ENCODE measurements at places on chromosomes 3 and 15.

GRCh38 chr15:95664450-95664849 is 666.0 kb upstream of the NR2F2 start:
- H3K27ac ChIP-seq, result no peak overlapping the region
- no peaks in the 10 kb centered on the region for H3K36me3 ChIP-seq
- DNase-seq, result no peak
- peaks cover 2% of the 10 kb centered on the region for H3K4me1 ChIP-seq

GRCh38 chr3:161274691-161275298 is 53.7 kb downstream of the NMD3 start:
- no peaks in the 10 kb centered on the region for H3K4me1 ChIP-seq
- H3K27me3 ChIP-seq, result no peaks in the 10 kb centered on the region
- H3K4me3 ChIP-seq, result no peak overlapping the region
- peak; percentile 64 for DNase-seq

DNA sequence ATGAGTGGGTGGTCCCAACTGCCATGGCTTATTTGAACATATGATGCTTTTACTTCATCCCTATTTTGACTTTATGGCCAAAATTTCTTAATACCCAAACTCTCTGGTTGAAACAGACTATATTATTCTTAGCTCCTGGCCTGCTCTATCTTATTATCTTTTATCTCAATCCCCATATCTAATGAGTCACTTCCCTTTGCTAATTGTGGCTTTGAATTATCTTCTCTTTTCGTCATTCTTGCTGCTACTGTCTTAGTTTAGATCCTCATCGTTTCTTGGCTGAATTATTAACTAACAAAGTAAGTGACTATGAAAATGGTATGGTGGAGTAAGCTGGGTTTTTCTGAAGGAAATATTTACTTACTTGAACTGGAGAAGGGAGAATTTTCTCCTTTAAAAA is 28.2 kb upstream of the DNAJC19 start:
- no peaks in the 10 kb centered on the region for H3K4me1 ChIP-seq
- H3K27ac ChIP-seq, result no peak overlapping the region
- no peak for DNase-seq

GRCh38 chr15:31285772-31286261 is 40.8 kb upstream of the KLF13 start:
- no peaks in the 10 kb centered on the region for H3K4me1 ChIP-seq
- H3K27ac ChIP-seq, result no peak overlapping the region
- no peak overlapping the region for H3K4me3 ChIP-seq
- no peaks in the 10 kb centered on the region for H3K36me3 ChIP-seq

- H3K27ac ChIP-seq, result no peak overlapping the region
- peak; percentile 56 for DNase-seq
- H3K4me1 ChIP-seq, result peaks cover 4% of the 10 kb centered on the region
- no peak overlapping the region for H3K4me3 ChIP-seq
- H3K36me3 ChIP-seq, result no peaks in the 10 kb centered on the region
Measured at GRCh38 chr3:58683466-58683865, 16.9 kb upstream of the FAM3D start.

DNA sequence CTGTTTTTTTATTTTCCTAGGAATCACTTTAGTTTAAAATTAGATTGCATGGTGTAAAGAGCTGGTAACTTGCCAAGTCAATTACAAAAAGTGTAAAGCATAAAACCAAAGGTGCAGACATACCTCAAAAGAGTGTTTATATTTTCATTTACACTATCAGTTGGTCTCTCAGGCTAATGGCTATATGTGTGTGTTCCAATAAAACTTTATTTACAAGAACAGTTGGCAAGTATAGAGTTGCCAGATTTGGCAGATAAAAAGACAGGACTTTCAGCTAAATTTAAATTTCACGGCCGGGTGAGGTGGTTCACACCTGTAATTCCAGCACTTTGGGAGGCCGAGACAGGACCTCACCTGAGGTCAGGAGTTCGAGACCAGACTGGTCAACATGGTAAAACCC is 41.1 kb downstream of the HOMER2 start:
- H3K36me3 ChIP-seq, result no peaks in the 10 kb centered on the region
- H3K4me1 ChIP-seq, result no peaks in the 10 kb centered on the region
- no peak overlapping the region for H3K4me3 ChIP-seq
- H3K27me3 ChIP-seq, result no peaks in the 10 kb centered on the region

- no peak overlapping the region for H3K4me3 ChIP-seq
- peaks cover 31% of the 10 kb centered on the region for H3K4me1 ChIP-seq
- no peak overlapping the region for H3K27ac ChIP-seq
- no peak for DNase-seq
Measured at GRCh38 chr3:14206548-14207177, 28.0 kb downstream of the LSM3 start.

DNA sequence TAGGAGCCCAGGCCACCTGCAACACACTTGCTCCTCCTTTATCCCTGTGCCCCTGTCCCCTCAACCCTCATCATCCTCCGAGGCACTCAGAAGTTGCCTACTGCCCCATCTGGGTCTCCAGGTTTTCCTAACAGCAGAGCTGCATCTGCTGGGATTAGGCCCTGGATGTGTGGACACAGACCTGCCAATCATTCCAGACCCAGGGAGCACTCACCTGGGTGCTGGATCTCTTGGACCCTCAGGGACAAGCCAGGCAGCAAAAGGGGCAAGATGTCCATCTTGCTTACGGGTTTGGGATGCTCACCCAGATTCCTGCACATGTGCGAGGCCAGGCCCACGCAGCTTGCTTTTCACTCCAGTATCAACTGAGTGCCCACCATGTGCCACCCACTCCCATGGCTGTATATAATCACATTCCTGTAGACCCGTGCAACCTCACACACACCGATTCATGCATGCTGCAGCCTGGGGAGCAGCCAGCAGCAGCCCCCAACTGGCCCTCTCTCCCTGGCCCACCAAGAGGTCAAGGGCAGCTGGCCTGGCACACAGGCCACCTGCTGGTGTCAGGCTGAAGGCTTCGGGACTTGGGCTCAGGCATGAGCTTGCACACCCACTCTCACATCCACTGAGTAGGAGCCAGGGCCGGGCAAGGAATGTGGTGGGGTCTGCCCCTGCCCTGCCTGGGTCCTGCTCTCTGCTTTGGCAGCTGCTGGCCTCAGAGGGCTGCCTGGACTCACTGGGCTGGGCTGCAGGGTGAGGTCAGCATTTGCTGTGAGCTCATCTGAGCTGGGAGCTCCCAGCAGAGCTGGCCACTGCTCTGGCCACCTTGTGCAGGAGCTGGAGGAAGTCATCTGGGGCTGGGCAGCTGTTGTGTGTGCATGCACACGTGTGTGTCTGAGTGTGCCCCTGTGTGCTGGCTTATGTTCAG is 14.9 kb downstream of the PRKCD start:
- H3K27me3 ChIP-seq, result no peaks in the 10 kb centered on the region
- H3K4me3 ChIP-seq, result peak overlapping the region; percentile 14
- DNase-seq, result no peak
- peaks cover 36% of the 10 kb centered on the region for H3K4me1 ChIP-seq
- no peak overlapping the region for H3K27ac ChIP-seq

GRCh38 chr15:61943992-61944391 is 116.3 kb downstream of the VPS13C start:
- H3K4me1 ChIP-seq, result no peaks in the 10 kb centered on the region
- peaks cover 66% of the 10 kb centered on the region for H3K36me3 ChIP-seq
- H3K27me3 ChIP-seq, result no peaks in the 10 kb centered on the region

DNA sequence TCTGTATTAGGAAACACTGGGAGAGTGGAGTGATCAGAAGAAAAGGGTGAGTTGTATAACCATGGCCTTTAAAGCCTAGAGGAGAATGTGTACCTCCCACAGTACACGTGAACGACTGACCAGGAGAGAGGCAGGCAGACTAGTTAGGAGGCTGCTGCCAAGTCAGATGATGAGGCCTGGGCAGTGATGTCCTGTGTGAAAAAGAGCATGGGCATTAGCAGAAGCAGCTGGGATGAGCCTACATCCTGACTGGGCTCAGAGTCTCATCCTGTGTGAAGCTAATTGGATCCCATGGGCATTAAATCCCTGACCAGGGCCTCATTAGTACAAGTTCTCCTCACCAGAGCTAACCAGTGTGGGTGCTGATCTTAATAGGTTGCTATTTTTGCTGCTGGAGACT is 89.1 kb upstream of the SLC2A2 start:
- H3K4me3 ChIP-seq, result no peak overlapping the region
- H3K27me3 ChIP-seq, result no peaks in the 10 kb centered on the region
- H3K36me3 ChIP-seq, result peaks cover 12% of the 10 kb centered on the region
- no peaks in the 10 kb centered on the region for H3K4me1 ChIP-seq

- DNase-seq, result peak; percentile 83
- H3K4me1 ChIP-seq, result peaks cover 1% of the 10 kb centered on the region
- no peaks in the 10 kb centered on the region for H3K36me3 ChIP-seq
- H3K4me3 ChIP-seq, result no peak overlapping the region
- H3K27ac ChIP-seq, result peak overlapping the region; percentile 90
Measured at GRCh38 chr3:100002599-100003350, 111.5 kb downstream of the FILIP1L start.

DNA sequence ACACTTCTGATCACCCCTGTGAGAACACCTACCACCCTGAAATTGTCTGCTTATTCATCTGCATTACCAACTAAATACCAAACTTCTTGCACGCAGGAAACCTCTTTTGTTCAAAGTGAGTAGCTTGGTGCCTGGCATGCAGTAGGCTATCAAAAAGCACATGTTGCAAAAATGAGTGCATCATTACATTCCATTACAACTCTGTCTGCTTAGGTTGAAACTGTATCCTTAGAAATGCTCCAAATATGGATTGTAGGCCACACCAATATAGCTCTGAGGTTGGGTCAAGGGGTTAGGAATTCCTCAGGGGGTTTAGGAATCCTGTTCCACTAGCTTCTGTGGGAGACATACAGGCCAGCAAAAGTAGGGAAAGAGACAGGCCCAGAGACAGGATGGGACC is 107.2 kb downstream of the THRB start:
- H3K27me3 ChIP-seq, result no peaks in the 10 kb centered on the region
- no peak for DNase-seq
- peaks cover 8% of the 10 kb centered on the region for H3K4me1 ChIP-seq
- peak overlapping the region; percentile 40 for H3K27ac ChIP-seq
- no peaks in the 10 kb centered on the region for H3K36me3 ChIP-seq

DNA sequence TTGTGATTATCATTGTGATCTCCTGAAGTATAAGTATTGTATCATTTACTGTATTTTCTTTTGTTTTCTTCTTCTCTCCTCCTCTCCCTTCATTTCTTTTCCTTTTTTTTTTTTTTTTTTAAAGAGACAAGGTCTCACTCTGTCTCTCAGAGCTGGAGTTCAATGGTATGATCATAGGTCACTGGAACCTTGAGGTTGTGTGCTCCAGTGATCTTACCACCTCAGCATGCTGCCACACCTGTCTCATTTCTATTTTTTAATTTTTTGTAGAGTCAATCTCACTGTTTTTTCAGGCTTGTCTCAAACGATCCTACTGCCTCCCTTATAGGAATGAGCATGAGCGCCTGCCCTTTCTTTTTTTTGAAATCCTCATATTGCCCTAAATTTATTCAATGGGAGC is 23.4 kb downstream of the NMD3 start:
- no peak overlapping the region for H3K4me3 ChIP-seq
- no peaks in the 10 kb centered on the region for H3K4me1 ChIP-seq
- no peaks in the 10 kb centered on the region for H3K27me3 ChIP-seq
- peaks cover 96% of the 10 kb centered on the region for H3K36me3 ChIP-seq
- H3K27ac ChIP-seq, result no peak overlapping the region

DNA sequence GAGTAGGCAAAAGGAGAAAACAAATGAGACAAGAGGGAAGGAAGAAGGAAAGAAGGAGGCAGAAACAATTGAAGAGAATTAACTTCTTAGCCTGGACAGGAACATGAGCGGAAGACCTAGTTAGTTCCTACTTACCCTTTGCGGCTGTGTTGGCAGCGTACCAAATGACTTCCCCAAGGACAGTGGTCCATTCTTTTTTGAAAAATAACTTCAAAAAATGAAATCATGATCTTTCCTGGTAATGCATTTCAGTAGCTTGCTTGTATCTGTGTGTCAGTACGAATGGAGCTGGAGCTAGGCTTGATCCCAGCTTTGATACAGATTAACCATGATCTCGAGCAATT is 41.5 kb upstream of the CFAP161 start:
- H3K4me3 ChIP-seq, result peak overlapping the region; percentile 35
- H3K36me3 ChIP-seq, result no peaks in the 10 kb centered on the region
- peaks cover 4% of the 10 kb centered on the region for H3K4me1 ChIP-seq
- peak overlapping the region; percentile 10 for H3K27ac ChIP-seq

GRCh38 chr3:71905426-71905825 is 120.5 kb upstream of the PROK2 start:
- no peak overlapping the region for H3K27ac ChIP-seq
- H3K4me3 ChIP-seq, result no peak overlapping the region
- no peak for DNase-seq
- H3K27me3 ChIP-seq, result peaks cover 40% of the 10 kb centered on the region
- no peaks in the 10 kb centered on the region for H3K4me1 ChIP-seq

DNA sequence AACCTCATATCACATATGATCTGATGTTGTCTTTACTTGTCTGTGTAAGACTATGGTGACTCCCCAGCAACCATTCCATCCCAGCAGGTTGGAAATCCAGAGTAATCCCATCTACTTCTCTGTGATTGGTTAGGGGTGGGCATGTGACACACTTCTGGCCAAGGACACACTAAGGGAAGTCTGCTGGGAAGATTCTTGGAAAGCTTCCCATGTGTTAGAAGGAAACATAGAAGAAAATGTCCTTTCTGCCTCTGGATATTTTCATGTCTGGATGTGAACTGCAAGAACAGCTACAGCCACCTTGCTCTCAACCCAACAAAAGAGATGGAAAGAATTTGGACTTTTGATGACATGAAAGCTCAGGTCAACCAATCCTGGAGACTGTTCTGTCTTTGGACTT is 2.6 kb upstream of the UBE2Q2 start:
- no peaks in the 10 kb centered on the region for H3K27me3 ChIP-seq
- H3K4me1 ChIP-seq, result peaks cover 12% of the 10 kb centered on the region
- no peak overlapping the region for H3K4me3 ChIP-seq
- no peak overlapping the region for H3K27ac ChIP-seq
- peak; percentile 70 for DNase-seq

- H3K36me3 ChIP-seq, result peaks cover 3% of the 10 kb centered on the region
- H3K4me1 ChIP-seq, result peaks cover 9% of the 10 kb centered on the region
- no peak for DNase-seq
- no peak overlapping the region for H3K4me3 ChIP-seq
Measured at GRCh38 chr15:85492406-85492805, 112.0 kb downstream of the AKAP13 start.

DNA sequence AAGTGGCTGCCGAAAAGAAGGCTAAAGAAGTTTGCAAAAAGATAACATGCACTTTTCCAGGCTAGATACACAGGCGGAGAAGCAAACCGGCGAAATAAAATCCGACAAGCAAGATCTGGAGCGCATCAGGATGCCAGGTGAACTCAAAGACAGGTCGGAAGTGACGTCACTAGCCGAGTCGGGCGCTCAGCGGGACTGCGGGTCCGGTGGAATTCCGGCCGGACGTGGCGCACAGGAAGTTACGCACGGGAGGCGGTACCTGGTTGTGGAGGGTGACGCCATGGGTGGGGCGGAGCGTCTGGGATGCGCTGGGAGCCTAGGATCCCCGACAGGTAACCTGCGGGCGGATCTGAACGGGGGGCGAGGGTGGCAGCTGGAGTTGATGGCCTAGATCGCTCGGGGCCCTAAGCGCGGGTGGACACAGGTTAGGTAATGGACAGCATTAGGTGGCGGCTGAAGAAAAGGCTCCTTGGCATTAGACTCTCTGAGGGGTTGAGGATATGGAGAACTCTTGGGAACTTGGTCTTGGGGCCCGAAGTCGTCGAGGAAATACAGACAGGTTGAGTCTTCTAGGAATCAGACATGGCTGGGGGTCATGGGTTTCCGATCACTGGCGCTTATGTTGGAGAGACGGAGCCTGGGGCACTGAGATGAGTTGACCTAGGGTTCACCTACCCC is 29.0 kb upstream of the EHHADH start:
- peak; percentile 94 for DNase-seq
- H3K36me3 ChIP-seq, result no peaks in the 10 kb centered on the region
- peak overlapping the region; percentile 39 for H3K27ac ChIP-seq

Data from mesenchymal stem cell (in vitro differentiated cells and primary cell).